ENCODE measurements at places on chromosomes 1 and 21.

GRCh38 chr1:184701816-184702215, 52.8 kb downstream of the EDEM3 start:
- DNase-seq: no peak

- DNase-seq: no peak
These were observed 48.2 kb downstream of the SYT2 start for GRCh38 chr1:202662081-202662480.

- no peak for DNase-seq
These were observed 28.0 kb upstream of the COA6 start for GRCh38 chr1:234345237-234345636.

- no peak for DNase-seq
These were observed 48.4 kb upstream of the ATP5PO start for GRCh38 chr21:33963848-33964555.

DNA sequence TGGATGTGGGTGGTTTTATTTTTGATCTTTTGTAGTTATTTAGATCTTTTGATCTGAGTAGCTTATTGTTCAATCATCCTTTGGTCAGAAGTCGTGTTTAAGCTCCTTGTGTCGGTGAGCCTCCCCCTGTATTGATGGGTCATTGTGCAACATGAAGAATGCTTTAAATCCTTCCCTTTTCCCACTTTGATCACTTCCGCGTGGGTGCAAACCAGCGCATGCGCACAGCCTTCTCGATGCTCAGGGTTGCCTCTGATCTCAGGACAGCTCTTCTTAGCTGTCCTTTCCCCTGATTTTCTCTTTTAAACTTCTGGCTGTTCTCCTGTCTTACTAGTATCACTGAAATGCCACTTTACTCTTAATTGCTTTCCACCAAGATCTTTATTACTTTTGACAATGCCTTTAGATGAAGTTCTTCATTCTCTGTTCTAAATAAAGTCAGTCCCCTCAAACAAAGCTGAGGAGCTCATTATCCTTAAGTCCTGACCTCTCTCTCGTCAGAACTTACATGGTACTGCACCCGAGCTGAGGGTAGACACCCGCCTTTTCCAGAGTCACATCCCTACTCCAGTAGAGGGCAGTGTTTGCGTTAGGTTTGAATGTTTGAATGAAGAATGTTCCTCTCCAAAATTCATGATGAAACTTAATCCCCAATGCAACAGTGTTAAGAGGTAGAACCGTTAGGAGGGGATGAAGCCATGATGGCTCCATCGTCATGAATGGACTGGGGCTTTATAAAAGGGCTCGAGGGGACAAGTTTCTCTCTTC, 547.9 kb upstream of the TMPRSS15 start:
- DNase-seq: peak; percentile 5

DNA sequence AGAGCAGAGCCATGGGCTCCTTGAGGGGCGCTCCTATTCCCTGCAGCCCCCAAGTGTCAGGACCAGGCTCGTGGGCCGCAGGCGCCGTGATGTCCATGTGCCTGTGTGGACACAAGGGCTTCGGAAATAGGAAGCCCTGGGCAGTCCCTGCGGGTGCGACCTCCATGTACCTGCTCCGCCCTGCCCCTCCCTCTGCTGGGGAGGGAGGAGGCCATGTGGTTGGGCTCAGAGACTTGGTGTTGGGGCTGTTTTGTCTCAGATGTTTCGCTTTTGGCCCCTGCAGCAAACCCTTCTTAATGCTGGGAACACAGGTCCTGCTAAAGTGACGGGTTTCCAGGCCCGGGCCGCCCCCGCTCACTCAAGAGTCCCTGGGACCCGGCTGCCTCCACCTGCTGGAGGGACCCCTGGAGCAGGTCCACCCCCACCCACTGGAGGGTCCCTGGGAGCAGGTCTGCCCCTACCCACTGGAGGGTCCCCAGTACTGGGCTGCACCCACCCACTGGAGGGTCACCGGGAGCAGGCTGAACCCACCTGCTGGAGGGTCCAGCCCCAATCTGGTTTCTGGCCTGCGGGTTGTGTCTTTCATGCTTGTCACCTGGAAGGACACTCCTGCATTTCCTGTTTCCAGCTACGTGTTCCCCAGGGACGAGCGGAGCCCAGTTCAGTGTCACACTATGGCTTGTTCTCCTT, 156.5 kb downstream of the PEX14 start:
- no peak for DNase-seq

GRCh38 chr1:17218939-17219338, 14.0 kb downstream of the PADI1 start:
- no peak for DNase-seq

GRCh38 chr1:224201853-224202252, 18.8 kb downstream of the DEGS1 start:
- no peak for DNase-seq

DNA sequence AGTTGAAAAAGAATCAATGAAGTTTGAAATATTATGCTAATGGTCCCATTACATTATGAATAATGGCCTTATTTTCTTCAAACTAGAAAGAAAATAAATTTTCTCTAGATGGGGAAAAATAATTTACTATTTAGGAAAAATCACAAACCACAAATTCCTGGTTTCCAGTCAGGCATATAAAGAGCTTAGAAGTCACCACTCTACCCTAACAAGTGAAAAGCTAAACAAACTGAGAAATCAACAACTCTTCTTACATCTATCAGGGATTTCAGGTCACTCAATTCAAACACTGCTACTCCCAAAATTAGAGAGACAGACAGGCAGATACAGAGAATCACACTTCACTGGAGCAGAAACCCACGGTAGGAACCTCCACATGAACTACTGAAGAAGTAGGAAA, 82.1 kb upstream of the LRRC7 start:
- DNase-seq: no peak

DNA sequence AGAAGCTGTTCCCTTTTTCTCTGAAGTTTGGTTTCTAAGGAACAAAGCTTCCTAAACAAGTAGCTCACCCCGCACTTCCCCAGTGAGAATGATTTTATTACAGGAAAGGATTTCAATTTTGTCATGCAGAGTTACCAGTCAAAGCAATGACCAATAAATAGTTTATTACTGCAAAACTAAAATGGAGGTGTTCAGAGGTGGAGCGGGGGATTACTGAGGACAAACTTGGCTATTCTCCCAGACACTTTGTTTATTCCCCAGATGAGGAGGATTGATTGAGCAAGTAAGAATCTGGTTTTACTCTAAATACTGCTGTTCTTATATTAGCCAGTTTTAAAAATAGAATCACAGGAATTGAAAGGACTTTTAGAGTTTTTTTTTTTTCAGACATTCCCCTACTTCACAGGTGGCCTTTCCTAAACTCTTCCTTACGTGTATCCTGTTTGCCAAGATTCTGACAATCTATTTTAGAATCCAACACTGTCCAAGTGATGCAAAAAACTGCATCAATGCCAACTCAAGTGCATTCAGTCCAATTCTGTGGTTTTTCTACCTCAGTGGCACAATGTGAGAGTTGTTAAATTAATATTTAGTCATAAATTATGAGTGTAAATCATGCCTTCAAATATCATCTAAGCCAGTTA, 136.1 kb downstream of the TNFSF18 start:
- DNase-seq: peak; percentile 14

- DNase-seq: no peak
These were observed 603 bp upstream of the DHRS3 start for GRCh38 chr1:12618661-12618964.

DNA sequence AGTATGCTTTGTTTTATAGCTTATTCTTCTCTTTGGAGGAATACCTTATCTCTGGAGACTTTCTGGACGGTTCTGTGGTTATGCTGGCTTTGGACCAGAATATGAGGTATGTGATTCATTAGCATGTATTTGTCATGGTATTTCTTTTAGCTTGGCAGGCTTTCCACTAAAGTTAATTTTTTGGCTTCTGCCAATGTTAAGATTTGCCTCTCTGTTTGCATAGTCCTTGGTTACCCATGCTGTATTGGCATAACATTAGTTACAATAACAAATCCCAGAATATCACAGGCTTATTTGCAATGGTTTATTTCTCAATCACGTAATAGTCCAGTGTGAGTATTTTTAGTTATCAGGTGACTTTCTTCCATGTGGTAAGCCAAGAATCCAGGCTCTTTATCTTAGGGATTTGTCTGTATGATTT, 9.7 kb downstream of the ZMPSTE24 start:
- DNase-seq: no peak

GRCh38 chr1:26122988-26123973, 11.7 kb downstream of the PDIK1L start:
- DNase-seq: peak; percentile 28

DNA sequence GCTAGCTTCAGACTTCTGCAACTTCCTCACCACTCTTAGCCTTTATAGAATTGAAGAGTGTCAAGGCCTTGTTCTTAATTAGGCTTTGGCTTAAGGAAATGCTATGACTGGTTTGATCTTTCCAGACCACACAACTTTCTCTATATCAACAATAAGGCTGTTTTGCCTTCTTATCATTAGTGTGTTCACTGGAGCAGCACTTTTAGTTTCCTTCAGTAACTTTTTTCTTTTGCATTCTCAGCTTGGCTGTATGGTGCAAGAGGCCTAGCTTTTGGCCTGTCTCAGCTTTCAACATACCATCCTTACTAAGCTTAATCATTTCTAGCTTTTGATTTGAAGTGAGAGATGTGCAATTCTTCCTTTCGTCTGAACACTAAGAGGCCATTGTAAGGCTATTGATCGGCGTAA, 8.6 kb downstream of the PRKACB start:
- DNase-seq: no peak

GRCh38 chr1:76944942-76945341, 77.7 kb downstream of the ST6GALNAC5 start:
- no peak for DNase-seq

DNA sequence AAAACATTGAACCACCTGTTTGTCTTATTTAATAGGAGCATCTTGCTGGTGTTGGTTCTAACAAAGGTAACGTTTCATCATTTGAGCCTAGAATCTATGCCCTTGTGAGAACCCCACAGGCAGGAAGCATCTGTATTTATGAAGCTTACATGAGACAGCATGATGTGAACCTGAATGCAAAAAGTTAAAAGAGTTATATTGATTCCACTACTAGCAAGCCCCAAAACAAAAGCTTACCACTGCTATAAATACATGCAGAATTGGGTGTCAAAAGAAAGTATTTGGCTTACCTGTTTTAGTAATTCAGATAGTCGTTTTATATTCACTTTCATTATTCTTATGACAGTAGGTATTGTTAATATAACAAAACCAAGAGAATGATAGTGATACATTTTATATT, 301.2 kb upstream of the ADGRL2 start:
- no peak for DNase-seq

DNA sequence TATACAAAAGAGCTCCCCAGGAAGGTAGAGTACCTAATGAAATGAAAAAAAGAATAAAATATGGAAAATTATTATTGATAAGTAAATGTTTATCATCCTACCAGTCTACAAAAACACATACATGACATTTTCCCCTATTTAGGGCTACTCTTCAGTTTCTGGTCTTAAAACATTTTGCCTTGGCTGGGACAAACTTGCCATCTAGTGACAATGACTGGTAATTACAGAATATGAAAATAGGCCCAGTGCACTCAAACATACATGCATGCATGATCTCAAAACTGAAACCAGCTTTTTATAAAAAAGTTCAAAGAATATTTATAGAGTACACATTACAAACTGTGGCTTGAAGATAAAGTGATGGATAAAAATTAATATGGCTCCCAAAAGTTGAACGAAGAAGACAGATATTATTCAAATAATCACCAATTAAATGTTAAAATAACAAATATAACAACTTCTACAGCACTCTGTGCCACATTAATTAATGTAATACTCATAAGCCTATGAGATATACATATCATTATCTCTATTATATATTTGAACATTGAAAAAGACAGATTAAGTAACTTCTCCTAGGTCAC, 10.5 kb upstream of the RNPC3 start:
- DNase-seq: peak; percentile 76

DNA sequence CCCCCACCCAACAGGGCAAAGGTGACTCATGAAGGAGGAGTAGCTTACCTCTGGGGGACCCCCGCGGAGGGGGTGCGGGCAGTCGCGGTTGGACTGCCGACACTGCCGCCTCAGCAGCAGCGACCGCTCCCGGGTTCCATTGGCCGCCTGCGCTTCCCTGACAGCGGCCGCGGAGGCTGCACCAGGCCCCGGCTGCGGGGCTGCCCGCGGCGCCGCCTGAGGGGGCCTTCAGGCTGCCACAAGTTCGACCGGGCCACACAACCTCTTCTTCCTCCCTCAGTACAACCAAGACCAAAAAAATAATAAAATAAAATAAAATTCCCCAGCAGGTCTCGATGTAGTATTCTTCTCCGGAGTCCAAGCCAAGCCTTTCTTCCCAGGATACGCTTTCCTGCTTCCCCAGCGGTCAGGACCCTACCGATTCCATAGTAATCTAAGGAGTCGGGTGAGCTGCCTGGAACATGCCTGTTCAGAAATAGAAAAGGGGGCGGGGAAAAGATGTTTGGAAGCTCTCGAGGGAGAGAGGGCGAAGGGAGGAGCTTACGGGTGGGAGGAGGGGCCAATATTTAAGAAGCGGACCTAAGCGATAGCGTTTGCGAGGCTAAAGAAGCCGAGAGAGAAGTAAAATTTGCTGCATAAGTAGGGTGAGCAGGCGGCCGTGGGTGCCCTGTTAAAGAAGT, at the start of gene PI4KB:
PI4KB (minus strand) TSS at position 194 of the 680 bp plus-strand sequence. CDS start 10,935 bp downstream, outside the sequence.
- peak; percentile 99 for DNase-seq

- no peak for DNase-seq
These were observed 63.0 kb downstream of the DISP1 start for GRCh38 chr1:222877854-222878253.

DNA sequence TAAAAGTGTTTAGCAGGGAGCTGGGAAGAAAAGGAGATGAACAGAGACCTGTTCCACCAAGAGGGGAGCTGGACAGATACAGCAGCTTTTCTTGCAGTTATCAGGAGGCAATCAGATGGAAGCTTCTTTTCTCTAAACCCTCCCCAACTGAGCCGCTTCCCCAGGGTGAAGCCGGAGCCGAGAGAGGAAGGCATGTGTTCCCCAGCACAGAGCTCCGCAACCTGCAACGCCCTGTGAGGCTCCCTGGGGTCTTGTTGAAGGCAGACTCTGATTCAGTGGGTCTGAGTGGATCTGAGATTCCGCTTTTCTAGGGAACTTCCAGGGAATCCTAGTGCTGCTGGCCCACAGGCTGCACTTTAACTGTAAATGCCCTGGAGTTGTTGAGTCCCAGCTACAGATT, 139.1 kb upstream of the COA6 start:
- no peak for DNase-seq

DNA sequence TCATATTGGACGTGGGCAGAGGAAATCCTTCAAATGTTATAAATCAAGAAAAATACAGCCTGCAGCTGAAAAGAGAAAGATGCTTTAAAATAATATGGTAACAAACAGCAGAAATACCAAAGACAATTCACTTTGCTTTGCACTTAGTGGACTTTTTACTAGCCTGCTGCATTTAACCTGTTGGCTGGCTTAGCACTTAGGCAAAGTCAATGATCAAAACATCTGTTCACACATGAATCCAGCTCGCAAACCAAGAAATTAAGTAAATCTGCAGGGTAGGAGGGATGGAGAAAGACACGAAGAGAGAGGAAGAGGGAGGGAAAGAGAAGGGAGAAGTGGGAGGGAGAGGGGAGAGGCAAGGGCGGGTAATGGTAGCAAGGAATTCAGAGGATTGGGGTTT, 103.6 kb upstream of the RAB4A start:
- no peak for DNase-seq
